ENCODE measurements at places on chromosomes 2 and 18. TPM values are rescaled to one million over a fixed set of nuclear protein-coding genes. Genes with fewer than 3 reads are reported as not detected.

GRCh38 chr2:152492911-152493310, 157.9 kb downstream of the FMNL2 start:
- DNase-seq: no peak

GRCh38 chr2:214902286-214902685, 92.8 kb upstream of the BARD1 start:
- no peak for DNase-seq

GRCh38 chr18:43661570-43661969, 384.3 kb upstream of the SYT4 start:
- no peak for DNase-seq

Gene CFAP221
- total RNA-seq: not detected

Gene ABCB11
- total RNA-seq: not detected

Gene FSIP2
- under 0.01 TPM for total RNA-seq

DNA sequence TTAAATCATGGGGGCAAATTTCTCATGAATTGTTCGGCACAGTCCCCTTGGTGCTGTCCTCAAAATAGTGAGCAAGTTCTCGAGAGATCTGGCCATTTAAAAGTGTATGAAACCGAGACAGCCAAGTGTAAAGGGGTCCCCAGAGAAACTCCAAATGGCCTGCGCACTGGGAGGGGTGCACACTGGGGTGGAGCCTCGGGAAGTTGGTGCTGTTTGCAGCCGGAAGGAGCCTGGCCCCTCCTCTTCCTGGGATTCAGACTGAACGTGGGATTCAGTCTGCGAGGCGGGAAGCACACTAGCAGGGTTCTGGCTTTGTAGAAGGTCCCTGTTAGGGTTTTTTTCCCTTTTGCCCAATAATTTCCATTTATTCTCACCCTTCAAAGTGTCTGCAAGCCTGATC, 48.8 kb downstream of the RABL2A start:
- no peak for DNase-seq

- DNase-seq: no peak
Observed at GRCh38 chr2:60583604-60584003, 30.1 kb upstream of the BCL11A start.

GRCh38 chr2:221637851-221638250, 65.7 kb upstream of the EPHA4 start:
- DNase-seq: no peak

GRCh38 chr2:132416723-132417395, at the start of gene GPR39:
Gene GPR39 (plus strand): TSS chr2:132416805.
- no peak for DNase-seq

- no peak for DNase-seq
Observed at GRCh38 chr2:212979046-212979612, 172.3 kb downstream of the IKZF2 start.

- no peak for DNase-seq
Observed at GRCh38 chr2:232903989-232904388, 33.9 kb downstream of the SNORC start.

Gene ALPG
- not detected for total RNA-seq

DNA sequence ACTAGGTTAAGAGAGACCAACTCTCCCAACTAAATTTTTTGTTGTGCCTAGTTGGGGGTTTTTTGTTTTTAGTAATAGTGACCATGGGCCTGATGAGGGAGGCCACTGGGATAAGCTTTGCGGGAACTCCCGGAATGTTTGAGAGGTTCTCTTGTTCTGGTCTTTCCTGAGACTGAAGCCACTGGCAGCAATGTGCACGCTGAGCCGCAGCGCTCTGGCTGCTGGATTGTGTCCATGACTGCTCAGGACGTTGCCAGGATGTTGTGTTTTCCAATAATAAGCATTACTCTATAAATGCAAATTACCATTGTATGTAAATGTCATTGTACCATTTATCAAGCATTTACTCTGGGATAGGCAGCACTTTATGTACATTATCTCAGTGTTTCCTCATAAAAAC, 126.1 kb downstream of the GALNT1 start:
- DNase-seq: no peak

GRCh38 chr2:68653034-68653433, 9.7 kb downstream of the PROKR1 start:
- no peak for DNase-seq

Gene MLPH
- 91.0 TPM for total RNA-seq

Gene ANKRD36B
- total RNA-seq: 19.4 TPM

- no peak for DNase-seq
Observed at GRCh38 chr18:55083461-55083860, 124.2 kb upstream of the CCDC68 start.

- no peak for DNase-seq
Observed at GRCh38 chr2:24825883-24826772, 32.9 kb downstream of the CENPO start.

- no peak for DNase-seq
Observed at GRCh38 chr2:163733956-163734355, 1.9 kb downstream of the FIGN start.

DNA sequence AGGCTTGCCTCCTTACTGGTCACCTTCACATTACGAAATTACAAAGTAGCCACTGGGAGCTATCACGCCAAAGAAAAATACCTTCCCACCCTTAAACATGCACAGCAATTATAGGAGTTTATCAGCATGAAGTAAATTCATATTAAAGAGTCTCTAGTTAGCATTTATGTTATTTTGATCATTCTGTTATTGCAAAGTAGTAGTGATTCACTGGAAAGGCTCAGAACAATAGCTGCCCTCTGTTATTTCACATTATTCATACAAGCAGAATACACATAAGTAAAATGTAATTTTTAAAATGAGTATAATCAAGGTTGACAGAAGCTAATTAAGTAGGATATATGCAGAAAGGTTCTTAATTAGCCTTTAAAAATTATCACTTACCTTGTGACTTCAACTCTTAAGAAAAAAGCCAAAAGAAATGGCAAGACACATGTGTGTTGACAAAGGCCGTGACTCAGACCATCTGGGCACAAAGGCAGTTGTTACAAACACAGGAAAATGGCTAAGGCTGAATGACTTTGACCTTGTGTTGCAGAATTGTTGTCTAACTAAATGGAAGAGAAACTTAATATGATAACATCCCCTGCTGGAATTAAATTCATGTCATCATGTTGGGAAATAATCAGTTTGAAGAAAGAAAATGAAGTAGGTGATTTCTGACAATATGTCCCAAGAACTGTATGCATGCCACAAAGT, 108.3 kb downstream of the ARL6IP6 start:
- DNase-seq: no peak

All from ascending aorta (tissue), 2 donors.